ENCODE measurements at places on chromosomes 6 and 20. TPM values are rescaled to one million over a fixed set of nuclear protein-coding genes. Genes with fewer than 3 reads are reported as not detected.

The BAG2 gene
- 10.2 TPM for total RNA-seq

DNA sequence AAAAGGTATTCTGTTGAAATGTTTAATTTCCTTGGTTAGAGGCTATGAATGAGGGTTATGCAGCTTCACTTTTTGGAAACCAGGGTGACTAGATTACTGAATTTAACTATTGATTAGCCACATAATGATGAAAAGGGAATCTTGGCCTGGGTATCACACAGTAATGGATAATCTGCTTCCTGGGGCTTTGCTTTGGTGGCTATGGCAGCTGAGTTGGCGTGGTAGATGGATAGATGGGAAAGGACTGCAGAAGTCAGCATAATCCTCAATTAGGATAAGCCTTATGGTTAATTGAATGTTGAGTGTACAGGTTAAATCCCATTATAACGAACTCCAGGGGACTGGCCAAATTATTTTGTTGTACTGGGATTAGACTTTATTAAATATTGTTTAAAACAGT is 5.2 kb downstream of the NCOA3 start:
- DNase-seq = no peak

The ZBP1 gene
- total RNA-seq = 0.13 TPM

DNA sequence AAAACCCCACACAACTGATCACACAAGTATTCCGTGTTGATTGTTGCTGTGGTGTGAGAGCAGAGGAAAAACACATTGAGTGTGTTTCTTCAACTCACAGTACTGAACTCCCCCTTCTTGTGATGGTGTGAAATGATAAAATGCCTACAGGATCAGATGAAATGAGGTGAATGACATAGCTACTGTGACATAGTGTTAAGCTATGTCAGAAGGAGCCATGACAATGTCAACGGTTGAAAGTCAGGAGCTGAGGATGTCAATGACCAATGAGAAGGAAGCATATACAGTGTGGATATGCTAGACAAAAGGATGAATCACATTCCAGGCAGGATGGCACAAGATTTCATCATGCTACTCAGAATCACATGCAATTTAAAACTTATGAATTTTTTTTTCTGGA is 38.8 kb downstream of the WASF1 start:
- no peak for DNase-seq

GRCh38 chr6:169452869-169453620 is 199.4 kb upstream of the THBS2 start:
- DNase-seq = peak; percentile 72

GRCh38 chr20:20697325-20697845 is 15.1 kb downstream of the RALGAPA2 start:
- no peak for DNase-seq

DNA sequence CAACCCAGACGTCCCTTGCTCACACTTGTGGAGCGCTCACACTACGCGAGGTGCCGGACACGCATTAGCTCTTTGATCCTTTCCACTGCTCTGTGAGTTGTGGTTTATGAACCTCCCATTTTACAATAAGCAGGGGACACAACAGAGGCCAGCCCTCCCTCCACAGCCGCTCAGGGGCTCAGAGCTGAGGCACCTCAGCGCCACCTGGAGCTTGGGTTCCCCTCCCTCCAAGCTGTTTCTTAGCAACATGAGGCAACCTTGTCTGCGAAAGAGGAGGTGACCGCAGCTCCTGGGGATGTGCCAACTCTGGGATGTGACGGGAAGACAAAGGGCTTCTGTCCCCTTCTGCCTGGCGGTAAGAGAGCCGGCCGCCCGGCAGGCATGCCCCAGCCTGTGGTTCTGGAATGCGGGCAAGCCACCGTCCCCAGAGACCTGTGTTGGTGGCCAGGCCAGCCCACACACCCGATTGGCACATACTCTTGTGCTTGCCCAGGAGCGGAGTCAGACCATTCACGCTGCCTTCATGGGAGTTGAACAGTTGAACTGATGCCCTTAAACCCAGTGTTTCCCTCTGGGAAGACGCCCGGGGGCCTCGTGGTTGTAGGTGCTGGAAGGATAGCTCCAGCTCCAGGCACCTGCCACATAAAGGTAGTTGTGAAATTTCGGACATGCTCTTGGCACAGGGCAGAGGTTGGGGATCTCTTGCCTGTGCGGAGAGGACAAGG is 44.5 kb downstream of the RBM38 start:
- DNase-seq = peak; percentile 62

GRCh38 chr20:20130399-20130798 is 78.1 kb downstream of the CFAP61 start:
- no peak for DNase-seq

The DYNLT2 gene
- 3.1 TPM for total RNA-seq

- peak; percentile 11 for DNase-seq
Observed at GRCh38 chr6:156420172-156420993, 356.8 kb upstream of the ARID1B start.

DNA sequence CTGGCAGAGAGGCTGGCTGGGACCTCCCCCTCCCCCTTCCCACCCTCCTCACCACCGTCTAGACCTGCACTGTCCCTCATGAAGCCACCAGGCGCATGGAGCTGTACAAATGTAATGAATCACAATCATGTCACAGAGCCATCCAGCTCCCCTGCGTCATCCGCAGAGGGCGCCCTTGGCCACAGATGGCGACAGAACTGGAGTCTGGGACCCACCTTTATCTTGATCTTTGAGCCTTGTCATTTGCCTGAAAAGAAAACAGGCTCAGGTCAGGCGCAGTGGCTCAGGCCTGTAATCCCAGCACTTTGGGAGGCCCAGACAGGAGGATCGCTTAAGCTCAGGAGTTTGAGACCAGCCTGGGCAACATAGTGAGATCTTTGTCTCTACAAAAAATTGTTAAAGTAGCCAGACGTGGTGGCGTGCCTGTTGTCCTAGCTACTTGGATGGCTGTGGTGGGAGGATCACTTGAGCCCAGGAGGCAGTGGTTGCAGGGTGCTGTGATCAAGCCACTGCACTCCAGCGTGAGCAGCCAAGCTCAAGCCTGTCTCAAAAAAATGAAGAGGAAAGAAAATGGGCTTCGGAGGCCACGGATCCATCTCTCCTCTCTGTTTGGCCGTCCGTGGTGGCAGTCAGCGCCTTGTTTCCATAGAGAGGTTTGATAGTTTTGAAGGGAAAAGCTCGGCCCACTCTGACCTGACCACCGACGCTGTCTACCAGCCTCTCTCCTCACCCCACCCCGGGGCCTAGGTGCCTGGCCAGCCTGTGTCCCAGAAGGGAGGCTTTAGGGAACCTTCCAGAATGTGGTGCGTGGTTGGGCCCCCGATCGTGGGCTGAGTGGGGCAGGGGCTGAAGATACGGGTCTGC is 6.2 kb downstream of the COL9A3 start:
- DNase-seq = no peak

The EYA4 gene
- 28.8 TPM for total RNA-seq

The BYSL gene
- 12.2 TPM for total RNA-seq

The PRR18 gene
- total RNA-seq = 0.22 TPM

GRCh38 chr6:102841060-102841459 is 1447.6 kb downstream of the GRIK2 start:
- DNase-seq = peak; percentile 73

- DNase-seq = no peak
Observed at GRCh38 chr6:25089442-25089841, 153.7 kb upstream of the RIPOR2 start.

GRCh38 chr6:87687296-87687695 is 14.7 kb downstream of the AKIRIN2 start:
- DNase-seq = peak; percentile 88

The SYS1 gene
- 10.1 TPM for total RNA-seq

- peak; percentile 27 for DNase-seq
Observed at GRCh38 chr20:41133709-41134361, 3.5 kb upstream of the PLCG1 start.

GRCh38 chr6:42916288-42916687 is 435 bp downstream of the PTCRA start:
- DNase-seq = no peak

DNA sequence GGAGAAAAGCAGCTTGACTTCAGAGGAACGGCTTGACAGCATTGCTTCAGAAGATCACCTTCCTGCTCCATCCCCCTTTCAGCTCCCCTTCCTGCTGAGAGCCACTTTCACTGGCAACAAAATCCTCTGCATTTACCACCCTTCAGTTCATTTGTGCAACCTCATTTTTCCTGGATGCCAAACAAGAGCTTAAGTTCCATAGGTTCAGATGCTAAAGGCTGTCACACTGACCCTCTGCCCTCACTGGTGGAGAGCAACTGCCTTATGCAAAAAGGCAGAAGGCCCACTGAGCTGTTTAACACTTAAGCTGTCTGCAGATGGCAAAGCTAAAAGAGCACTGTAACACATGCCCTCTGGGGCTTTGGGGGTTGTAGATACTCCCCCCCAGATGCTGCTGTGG is 131.2 kb upstream of the SPACA1 start:
- no peak for DNase-seq

The SLC4A11 gene
- 0.35 TPM for total RNA-seq

GRCh38 chr6:140784573-140784972 is 1348.2 kb upstream of the GJE1 start:
- peak; percentile 14 for DNase-seq

The TMEM200A gene
- total RNA-seq = 9.2 TPM

- peak; percentile 87 for DNase-seq
Observed at GRCh38 chr6:132198896-132199295, 202.4 kb downstream of the MOXD1 start.

- peak; percentile 75 for DNase-seq
Observed at GRCh38 chr6:158894193-158894592, 75.0 kb upstream of the EZR start.

The CENPW gene
- 10.0 TPM for total RNA-seq

DNA sequence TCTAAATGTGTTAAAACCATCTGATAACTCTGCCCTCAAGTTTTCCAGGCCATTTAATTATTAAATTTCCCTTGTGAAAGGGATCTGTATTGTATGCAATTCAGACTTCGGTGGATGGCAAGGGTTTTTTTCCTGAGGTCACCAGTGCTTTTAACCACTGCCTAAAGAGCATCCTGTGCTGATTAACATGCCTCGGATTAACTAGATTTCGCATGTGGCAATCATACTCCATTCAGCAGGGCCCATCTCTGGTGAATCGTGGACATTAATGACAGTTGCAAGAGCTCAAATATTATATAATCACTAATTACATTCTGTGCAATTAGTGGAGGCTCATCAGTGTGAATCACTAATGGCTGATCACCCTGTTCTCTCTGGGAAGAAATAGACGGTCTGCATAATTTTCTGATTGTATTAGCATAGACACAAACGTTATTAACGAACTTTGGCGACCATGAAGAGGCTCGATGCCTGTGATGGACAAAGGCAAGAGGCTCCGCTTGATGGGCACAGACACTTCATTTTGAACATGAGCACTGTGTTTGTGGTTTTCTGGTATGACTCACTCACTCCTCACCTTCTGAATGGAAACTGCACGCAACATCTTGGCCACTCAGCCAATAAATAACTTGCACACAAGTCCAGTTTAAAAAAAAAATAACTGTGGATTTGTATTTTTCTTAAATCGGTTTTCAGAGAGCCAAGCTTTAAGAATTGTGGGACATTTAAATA is 31.4 kb downstream of the LINC00237 start:
- no peak for DNase-seq

GRCh38 chr6:142303176-142303533 is 1.3 kb downstream of the ADGRG6 start:
- DNase-seq = no peak

DNA sequence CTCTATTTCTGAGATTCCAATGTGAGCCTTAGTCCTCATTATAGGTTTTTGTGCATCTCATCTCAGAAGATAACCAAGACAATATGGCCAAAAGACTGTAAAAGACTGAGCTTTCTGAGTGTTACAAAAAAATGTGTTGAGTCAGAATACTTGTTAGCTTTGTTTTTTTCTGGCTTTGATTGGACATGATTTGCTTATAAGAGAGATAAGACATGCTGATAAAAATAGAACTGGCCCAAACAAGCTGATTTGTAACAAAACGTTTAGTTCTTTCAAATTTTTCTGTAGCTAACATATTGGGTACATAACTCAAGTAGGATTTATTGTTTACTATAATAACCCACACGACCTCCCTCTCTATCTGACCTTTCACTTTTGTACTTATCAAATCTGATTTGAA is 32.9 kb downstream of the FILIP1 start:
- no peak for DNase-seq

DNA sequence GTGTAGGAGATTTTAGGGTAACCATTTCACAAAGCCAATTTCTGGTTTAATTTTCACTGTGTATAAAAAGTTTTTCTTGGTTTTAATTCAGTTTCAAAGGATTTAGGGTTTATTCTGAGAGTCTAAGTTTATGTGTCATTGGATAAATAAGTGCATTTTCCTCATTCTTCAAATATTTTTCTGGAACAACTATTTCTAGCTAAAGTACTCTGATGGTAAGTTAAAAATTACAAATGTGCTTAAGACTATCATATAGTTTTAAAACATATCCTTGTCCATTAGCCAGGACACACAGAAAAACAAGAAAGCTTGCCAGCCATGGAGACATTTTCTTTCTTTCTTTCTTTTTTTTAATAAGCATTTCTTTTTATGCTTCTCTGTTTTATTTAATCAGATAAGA is 333.0 kb downstream of the RFPL4B start:
- DNase-seq = peak; percentile 63

All from muscle of leg (tissue), 16 donors.